GM13976 (cell line): ENCODE measurements at places on chromosomes 12 and 14.

DNA sequence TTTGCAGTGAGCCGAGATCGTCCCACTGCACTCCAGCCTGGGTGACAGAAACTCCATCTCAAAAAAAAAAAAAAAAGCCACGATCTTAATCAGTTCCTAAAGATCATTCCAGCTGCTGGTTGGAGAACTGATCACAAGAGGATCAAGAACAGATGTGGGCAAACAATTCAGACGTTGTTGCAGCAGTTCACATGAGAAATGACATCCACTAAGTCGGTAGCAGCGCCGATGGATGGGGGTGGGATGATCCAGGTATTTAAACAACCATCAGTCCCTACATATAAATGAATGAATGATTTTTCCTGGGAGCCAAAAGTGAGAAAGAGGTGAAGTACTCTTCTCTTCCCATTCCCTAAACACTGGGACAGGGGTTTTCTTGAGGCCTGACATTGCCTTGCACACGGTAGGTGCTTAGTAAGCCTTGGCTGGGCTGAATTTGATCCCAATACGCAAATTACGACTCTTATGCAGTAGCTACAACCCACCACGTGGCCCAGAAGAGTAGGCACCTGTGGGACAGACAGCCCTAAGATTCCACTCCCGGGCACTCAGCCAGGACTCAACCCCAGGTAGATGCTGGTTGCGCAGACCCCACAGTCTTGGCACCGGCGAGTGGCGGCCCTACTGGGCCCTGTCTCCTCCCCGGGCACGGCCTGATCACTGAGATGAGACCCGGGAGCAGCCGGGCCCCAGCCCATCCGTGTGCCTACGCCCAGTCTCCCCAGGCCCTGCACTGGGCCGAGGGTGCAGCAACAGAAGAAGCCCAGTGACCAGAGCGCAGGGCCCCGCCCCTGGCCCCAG, 565 bp downstream of the SPRYD3 start:
- DNase-seq = no peak

GRCh38 chr14:37589715-37590427, 5.2 kb downstream of the FOXA1 start:
- DNase-seq = no peak

- DNase-seq = no peak
Measured at GRCh38 chr14:71319666-71320065, 412.4 kb downstream of the PCNX1 start.

DNA sequence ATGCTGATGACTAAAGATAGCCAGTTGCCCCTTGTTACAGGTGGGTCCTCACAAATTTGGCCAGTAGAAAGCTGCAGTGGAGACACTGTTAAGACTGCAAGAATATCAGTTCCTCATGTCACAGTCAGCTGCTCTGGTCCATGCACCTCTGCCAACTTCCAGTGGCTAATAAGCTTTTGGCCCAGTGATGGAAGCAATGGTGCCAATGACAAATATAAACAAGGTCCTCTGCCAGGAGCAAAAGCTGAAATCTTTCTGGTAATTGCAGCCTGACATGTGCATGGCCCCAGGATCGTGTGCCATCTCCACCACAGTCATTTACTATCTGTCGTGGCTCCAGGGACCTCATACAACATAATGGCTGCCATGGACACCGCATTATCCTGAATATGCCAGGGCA, 85.4 kb upstream of the TMEM260 start:
- no peak for DNase-seq

- peak; percentile 5 for DNase-seq
Measured at GRCh38 chr14:96629558-96630222, 127.5 kb downstream of the PAPOLA start.

DNA sequence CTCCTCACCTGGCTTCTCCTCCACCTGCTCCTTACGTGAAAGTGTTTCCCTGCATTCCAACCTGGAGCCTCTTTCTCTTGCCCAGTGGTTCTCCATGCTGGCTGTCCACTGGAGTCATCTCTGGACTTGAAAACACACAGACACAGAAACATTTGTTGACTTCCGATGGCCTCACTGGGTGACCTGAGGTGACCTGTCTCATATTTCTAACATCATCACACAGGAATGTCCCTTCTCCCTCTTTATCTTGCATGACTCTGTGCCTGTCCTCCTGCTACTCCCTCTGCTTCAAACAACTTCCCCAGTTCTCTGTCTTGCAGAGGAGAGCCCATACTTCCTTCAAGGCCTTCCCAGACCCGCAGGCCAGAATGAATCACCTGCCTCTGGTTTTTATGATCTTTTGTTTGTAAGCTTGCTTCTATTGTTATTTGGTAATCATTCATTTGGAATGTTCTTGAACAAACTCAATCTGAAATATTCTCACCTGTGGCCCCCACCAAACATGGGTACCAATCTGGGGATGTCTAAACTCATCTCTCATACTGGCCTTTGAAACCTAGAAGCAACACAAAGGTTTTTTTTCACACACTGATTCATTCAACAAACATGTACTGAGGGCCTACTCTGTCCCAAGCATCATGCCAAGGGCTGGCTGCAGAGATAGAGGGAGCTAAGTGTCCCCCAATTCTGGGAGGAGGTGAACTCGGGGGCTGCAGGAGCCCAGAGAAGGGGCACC, 9.7 kb upstream of the RIN3 start:
- DNase-seq = no peak

DNA sequence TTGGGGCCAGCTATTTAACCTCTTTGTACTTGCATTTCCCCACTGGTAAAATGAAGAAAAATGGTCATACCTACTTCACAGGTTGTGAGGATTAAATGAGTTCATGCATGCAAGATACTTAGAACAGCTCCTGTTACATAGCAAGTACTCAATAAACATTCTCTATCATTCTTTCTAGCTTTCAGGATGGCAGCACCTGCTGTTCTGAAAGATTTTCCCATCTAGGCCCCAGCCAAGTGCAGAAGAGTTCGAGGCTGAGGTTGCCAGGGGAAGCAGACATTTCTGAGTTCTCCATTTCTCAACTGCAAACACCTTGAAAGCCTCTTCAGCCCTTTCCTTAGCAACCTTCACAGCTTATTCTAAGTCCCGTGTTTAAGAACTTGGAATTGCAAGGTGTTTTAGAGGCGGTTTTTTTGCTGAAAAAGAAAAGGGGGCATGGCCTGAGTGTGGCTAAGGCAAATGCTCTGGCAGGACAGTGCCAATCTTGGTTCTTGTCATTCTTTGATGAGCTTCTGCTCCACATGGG, 73.0 kb upstream of the PRMT8 start:
- no peak for DNase-seq

DNA sequence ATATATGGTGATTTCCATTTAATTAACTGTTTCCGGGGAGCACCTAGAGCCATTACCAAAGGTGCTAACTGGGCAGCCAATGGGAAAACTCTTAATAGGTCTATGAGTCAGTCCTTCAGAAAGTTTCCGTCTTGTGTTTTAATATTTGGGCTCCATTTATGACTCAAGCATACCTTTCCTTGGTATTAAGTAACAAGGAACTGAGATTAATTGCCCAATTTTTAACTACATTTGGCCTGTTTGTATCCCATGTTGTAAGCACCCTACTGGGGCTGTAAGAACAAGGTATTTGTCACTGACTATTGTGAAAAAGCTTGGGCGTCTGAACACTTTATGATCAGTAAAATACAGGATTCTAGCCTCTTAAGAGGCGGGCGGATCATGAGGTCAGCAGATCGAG, 62.8 kb upstream of the FOXN3 start:
- DNase-seq = no peak

GRCh38 chr12:82479511-82479910, 121.2 kb downstream of the METTL25 start:
- no peak for DNase-seq

DNA sequence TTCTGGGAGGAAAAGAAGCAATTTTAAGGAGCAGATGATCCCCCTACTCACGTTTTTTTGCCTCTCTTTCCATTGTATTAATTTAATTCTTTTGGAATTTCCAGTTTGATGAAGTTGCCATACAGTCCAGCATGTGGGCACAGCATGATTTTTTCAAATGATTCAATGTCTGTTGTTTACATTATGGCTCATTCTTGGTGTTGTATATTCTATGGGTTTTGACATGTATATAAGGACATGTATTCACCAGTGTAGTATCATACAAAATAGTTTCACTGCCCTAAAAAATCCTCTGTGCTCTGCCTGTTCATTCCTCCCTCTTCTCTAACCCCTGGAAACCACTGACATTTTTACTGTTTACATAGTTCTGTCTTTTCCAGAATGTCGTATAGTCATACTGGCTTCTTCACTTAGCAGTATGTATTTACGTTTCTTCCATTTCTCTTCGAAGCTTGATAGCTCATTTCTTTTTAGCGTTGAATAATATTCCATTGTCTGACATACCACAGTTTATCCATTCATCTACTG, 13.3 kb upstream of the KLHDC2 start:
- no peak for DNase-seq

DNA sequence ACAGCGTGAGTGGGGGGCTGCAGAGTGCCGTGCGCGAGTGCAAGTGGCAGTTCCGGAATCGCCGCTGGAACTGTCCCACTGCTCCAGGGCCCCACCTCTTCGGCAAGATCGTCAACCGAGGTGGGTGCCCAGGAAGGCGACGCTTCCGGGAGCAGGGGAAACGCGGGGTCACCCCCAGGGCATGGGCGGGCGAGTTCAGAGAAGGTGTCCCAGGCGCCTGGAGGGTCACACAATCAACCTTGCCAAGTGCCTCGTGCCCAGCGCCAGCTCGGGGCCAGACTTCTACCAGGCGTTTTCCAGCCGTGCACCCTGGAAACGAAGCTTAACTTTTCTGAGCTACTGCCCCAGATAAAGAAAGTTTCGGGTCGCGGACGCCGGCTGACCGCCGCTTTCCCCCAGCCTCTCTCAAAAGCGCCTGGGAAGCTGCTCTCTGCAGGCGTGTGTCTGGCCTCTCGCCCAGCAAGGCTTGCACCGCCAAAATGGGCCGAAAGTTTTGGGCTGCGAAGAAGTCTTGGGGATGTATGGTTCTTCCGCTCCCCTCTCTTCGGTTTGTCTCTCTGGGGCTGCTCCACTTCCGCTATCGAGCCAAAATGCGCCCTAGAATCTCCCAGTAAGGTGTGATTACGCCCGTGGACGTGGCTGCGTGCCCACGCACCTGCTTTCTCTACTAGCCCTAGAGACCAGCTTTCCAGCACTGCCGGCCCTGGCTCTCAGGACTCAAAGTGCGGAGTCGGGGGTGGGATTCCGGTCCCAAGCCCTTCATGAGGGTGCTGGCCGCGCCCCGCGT, 1.7 kb downstream of the WNT1 start:
- peak; percentile 62 for DNase-seq

DNA sequence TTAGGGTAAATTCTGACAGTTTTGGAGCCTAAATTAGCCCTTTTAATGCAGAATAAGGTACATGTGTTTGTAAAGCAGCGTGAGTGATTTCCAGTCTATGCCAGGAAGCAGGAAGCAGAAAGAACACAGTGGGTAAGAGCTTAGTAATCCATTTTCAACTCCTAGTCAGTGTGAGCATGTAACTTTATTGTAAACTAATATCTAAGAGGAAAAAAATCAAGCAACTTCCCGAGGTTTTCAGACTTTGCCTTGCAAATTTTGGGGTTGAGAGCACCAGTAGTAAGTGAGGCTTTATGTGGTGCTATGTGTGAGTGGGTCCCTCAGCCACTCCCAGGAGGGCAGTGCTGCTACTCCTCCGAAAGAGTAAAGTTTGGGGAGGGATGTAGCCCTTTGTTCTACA, 2.9 kb downstream of the CIPC start:
- no peak for DNase-seq

GRCh38 chr14:53929871-53930715, 26.5 kb downstream of the BMP4 start:
- peak; percentile 40 for DNase-seq

DNA sequence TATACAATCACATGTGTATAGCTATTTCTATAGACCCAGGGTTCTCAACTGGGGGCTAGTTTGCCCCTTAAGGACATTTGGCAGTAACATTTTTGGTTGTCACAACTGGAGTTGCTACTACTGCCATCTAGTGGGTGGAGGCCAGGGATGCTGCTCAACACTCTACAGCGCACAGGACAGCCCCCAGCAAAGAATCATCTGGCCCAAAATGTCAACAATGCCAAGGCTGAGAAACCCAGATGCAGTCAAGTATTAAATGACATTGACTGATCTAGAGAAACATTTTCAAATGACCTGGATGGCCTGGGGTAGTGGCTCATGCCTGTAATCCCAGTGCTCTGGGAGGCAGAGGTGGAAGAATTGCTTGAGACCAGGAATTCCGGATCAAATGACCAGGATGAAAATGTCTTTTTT, 5.8 kb downstream of the WSB2 start:
- DNase-seq = peak; percentile 54

DNA sequence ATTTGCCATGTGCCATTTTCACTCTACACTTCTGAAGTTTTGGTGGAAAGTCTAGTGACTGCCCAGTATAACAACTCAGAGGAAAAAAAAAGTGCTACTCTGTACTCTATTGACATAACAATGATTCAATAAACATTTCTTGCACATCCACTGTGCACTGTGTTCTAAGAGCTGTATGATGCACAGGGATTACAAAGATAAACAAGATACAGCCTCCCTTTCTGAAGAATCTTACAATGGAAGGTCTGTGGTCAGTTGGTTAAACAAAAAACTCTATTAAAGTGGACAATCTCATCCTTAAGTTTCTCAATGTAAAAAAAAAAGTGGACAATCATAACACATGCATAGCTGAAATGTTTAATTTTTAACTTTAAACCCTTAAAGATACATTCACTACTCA, 105.7 kb upstream of the RASSF8 start:
- DNase-seq = no peak

GRCh38 chr12:119710374-119710964, 42.5 kb downstream of the PRKAB1 start:
- no peak for DNase-seq

DNA sequence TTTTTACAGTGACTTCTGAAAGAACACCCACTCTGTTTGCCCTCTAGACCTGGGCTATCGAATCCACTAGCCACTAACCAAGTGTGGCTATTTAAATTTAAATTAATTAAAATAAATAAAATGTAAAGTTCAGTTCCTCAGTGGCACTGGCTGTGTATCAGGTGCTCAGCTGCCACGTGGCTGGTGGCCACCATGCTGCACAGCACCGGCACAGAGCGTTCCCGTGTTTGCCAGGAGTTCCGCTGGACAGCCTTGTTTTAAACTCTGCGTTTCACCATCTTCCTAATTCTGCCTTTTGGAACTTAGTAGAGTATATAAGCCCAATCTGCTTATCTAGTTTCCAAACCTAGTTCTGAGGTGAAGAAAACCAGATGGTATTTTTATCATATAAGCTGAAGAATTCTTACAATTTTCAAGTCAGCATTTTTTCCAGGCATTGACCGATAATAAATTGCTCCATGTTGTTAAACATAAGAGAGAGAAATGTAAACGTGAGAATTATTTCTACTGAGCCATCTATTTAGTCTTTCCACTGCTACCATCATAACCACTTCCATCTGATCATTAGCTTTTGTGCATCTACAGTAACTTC, 339.0 kb downstream of the CACNA1C start:
- no peak for DNase-seq

DNA sequence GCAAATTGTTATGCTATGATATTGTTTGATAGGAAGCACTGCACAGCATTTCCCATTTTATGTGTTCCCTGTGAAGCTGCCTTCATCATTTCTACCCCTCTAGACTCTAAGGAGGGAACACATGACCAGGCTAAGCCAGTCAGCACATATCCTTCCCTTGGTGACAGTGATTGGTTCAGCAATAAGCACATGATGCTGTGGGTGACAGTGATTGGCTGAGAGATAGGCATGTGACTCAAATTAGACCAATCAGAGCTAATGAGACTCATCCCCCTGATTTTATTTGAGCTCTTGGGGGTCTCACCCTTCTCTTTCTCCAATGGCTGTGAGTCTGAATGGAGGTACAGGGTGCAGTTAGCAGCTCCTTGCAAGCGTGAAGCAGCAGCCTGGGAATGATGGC, 195.2 kb downstream of the NUAK1 start:
- no peak for DNase-seq

- DNase-seq = no peak
Measured at GRCh38 chr12:4160314-4161040, 113.1 kb upstream of the CCND2 start.

GRCh38 chr14:31945074-31945613, 132.0 kb upstream of the ARHGAP5 start:
- DNase-seq = no peak
